ENCODE measurements at places on chromosomes 5 and 9.

DNA sequence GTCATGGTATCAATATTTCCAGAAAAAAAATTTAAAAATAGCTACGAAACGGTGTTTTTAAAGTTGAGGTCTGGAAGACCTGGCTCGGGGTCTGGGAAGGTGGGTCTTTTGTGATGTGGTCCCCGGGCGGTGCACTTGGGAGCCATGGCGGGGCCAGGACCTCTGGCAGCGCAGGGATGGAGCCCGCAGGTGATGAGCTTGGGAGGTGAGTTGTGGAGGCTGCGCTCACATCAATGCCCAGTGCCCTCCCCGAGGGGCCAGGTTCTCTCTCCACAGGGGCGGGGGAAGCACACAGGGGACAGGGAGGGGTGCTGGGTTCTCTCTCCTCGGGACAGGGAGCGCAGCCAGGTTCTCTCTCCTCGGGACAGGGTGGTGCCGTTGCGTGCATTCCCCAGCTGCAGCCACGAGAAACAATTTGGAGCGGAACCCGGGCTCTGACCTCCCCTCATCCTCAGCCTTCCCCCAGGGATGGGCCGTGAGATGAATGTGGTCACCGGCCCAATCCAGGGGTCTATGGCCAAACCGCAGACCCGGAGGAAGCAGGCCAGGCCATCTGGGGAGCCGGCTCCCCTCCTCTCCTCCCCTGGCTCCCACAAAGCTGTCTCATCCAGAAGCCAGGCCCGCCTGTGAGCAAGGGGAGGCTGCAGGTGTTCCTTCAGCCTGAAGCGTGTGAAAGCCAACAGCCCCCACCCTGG is 25.8 kb downstream of the DBH start:
- no peak for DNase-seq

DNA sequence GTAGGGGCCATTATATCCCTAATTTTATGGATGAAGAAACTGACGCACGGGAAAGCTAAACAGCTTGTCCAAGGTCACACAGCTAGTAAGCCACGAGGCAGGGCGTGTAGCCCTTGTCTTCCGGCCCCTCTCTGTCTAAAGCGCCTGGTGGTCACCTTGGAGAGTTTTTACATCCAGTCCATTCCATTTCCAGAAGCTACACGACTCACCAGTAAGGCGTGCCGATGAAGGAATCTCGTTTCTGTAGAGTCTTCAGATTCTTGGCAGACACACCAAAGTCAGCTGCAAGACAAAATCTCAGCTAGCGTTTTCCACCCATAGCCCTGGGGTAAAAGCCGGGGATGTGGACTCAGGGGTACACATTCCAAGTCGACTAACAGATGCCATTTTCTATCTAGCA is 80.5 kb downstream of the STK10 start:
- no peak for DNase-seq

- no peak for DNase-seq
Observed at GRCh38 chr9:114906922-114907571, 23.3 kb downstream of the TNFSF8 start.

DNA sequence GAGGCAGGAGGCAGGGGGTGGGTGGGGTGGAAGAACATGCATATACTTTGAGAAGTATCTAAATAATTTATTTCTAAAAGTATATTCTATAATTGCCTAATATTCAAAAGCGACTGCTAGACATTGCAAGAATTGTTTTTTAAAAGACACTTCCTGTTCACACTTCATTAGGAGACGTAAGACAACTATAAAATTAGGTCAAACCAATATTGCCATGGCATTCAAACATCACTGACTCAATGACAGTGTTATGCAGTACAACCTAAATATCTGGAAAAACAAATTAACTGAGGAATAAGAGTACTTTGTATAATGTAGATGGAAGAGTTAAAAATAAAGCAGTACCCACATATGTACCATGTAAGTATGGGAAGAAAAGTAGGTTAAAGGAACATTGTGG is 4.5 kb downstream of the CCNH start:
- DNase-seq = no peak
